ENCODE measurements at places on chromosomes 7 and 10. TPM values are rescaled to one million over a fixed set of nuclear protein-coding genes. Genes with fewer than 3 reads are reported as not detected.

Gene PRSS37
- not detected for total RNA-seq

Gene CRHR2
- 0.19 TPM for total RNA-seq

- H3K27me3 ChIP-seq, result no peaks in the 10 kb centered on the region
- DNase-seq, result no peak
- H3K27ac ChIP-seq, result no peak overlapping the region
- H3K4me3 ChIP-seq, result peak overlapping the region; percentile 10
Observed at GRCh38 chr10:38093816-38094157, 350 bp upstream of the ZNF37A start.

DNA sequence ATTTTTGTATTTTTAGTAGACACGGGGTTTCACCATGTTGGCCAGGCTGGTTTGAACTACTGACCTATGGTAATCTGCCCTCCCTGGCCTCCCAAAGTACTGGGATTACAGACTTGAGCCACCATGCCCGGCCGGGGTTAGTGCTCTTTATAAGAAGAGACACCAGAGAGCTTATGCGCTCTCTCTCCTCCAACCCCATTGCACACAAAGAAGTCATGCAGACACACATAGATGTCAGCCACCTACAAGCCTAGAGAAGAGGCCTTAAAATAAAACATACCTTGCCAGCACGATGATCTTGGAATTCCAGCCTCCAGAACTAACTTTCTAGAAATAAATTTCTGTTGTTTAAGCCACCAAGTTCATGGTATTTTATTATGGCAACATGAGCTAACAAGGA is 10.0 kb upstream of the FAM53B start:
- peaks cover 3% of the 10 kb centered on the region for H3K36me3 ChIP-seq
- no peaks in the 10 kb centered on the region for H3K27me3 ChIP-seq
- H3K4me3 ChIP-seq, result no peak overlapping the region
- peaks cover 10% of the 10 kb centered on the region for H3K4me1 ChIP-seq

DNA sequence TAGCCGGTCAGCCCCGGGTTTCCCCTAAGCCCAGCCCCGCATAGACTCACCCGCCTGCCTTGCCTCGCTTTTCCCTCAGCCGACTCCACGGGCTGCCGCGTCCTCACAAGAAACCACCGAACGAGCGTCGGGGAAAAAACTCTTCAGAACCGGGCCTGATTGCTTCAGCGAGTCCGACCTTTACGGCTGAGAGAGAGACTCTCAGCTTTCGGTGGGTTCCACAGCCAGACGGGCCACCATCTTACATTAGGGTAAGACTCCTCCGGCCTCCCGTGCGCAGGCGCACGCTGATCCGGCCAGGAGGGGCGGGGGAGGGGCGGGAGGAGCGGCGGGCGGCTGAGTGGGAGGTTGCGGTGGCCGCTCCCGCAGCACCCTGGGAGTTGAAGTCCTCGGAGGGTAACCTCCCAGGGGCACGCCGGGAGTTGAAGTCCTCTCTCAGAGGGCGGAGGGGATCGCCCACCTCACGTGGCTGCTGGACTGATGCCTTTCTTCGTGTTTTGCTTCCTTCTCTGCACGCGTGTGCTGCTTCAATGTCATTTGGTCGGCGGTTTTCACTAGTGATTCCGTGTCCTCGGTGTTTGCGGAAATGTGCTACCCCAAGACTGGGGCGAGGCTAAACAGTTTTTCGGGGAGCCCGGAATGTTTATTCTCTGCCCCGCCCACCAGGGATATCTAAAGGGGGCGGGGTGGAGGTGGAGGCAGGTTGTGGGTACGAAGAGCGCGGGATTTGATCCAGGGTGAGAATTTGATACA is at the start of gene CNOT4:
CNOT4 (minus strand) TSS at position 264 of the 753 bp plus-strand sequence. CDS start 71,771 bp downstream, outside the sequence.
- peak; percentile 89 for DNase-seq
- 0 out of 2 replicates have a peak, but pooled peaks cover 2% of the 10 kb centered on the region for H3K4me1 ChIP-seq
- H3K27ac ChIP-seq, result peak within 1 kb of the TSS; percentile 96
- H3K36me3 ChIP-seq, result no peaks in the 10 kb centered on the region
- no peaks in the 10 kb centered on the region for H3K27me3 ChIP-seq

DNA sequence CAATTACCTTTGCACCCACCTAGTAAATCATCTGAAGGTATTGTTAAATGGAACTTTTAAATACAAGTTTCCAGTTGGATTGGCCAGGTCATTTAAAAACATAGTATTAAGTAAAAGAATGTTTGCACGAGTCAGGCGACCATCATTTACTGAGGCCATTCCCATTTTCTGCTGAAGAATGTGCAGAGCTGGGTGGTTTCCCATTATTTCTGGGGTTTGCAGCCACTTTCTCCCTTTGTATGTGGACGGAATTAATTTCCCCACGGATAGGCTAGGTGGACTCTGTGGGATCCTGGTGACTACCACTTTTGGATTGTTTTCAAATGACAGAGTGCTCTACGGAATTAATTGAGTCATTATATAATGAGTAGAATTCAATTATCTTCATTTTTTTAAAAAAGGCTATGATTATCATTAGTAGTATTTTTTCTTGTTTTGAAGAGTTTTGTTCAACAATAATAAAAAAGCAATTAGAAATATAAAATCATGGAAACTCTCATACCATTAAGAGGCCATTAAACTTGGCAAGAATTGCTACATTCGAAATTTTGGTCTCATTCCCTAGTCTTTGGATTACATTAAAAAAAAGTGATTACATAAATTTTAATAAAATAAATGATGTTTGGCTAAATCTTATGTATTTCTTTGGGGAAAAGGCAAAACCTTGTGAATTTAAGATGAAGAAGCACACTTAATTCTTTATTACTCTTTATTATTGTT is 120.4 kb upstream of the FZD8 start:
- 0 out of 2 replicates have a peak, but pooled peaks cover 2% of the 10 kb centered on the region for H3K4me1 ChIP-seq
- H3K4me3 ChIP-seq, result no peak overlapping the region
- no peaks in the 10 kb centered on the region for H3K27me3 ChIP-seq
- DNase-seq, result no peak
- no peak overlapping the region for H3K27ac ChIP-seq

GRCh38 chr10:92832121-92832520 is 16.2 kb upstream of the EXOC6 start:
- H3K27me3 ChIP-seq, result no peaks in the 10 kb centered on the region
- no peaks in the 10 kb centered on the region for H3K36me3 ChIP-seq
- no peaks in the 10 kb centered on the region for H3K4me1 ChIP-seq
- H3K4me3 ChIP-seq, result no peak overlapping the region
- H3K27ac ChIP-seq, result no peak overlapping the region

- H3K4me1 ChIP-seq, result peaks cover 8% of the 10 kb centered on the region
- no peaks in the 10 kb centered on the region for H3K36me3 ChIP-seq
- H3K27me3 ChIP-seq, result no peaks in the 10 kb centered on the region
Observed at GRCh38 chr7:91034459-91035368, 229.5 kb upstream of the FZD1 start.

GRCh38 chr7:134343796-134344195 is 27.1 kb upstream of the SLC35B4 start:
- no peak overlapping the region for H3K27ac ChIP-seq
- no peaks in the 10 kb centered on the region for H3K4me1 ChIP-seq
- no peaks in the 10 kb centered on the region for H3K36me3 ChIP-seq
- no peak overlapping the region for H3K4me3 ChIP-seq

Gene AKR1D1
- total RNA-seq, result not detected

DNA sequence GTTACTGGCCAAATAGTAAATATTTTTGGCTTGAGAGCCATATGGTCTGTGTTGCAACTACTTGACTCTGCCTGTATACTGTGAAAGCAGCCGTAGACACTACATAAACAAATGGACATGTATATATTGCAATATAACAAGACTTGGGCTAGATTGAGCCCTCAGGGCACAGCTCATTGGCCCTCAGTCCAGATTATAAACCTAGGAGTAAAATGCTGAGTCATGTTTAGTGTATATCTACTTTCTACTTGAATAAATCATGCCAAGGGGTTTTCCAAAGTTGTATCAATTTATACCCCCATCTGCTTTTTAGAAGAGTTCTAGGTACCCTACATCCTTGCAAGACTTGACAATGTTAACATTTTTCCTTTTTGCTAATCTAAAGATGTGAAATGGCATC is 27.4 kb upstream of the POU6F2 start:
- H3K4me3 ChIP-seq, result no peak overlapping the region
- H3K36me3 ChIP-seq, result no peaks in the 10 kb centered on the region
- H3K27me3 ChIP-seq, result no peaks in the 10 kb centered on the region
- no peaks in the 10 kb centered on the region for H3K4me1 ChIP-seq
- H3K27ac ChIP-seq, result no peak overlapping the region
- no peak for DNase-seq

DNA sequence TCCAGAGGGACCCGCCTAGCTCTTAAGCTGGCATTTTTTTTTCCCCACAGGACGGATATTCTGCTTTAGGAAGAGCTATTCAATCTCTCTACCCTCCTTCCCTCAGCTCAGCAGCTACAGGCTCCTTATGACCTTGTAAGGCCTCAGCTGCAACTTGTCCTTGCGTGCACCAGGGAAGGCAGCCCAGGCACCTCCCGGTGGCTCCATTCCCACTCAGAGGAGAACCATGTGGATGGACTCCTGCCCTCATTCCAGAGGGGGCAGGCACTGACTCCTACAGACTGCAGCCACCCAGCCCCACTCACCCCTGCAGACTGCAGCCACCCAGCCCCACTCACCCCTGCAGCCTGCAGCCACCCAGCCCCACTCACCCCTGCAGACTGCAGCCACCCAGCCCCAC is 73.7 kb downstream of the ITIH5 start:
- DNase-seq, result no peak
- H3K4me3 ChIP-seq, result no peak overlapping the region
- H3K4me1 ChIP-seq, result no peaks in the 10 kb centered on the region
- no peaks in the 10 kb centered on the region for H3K36me3 ChIP-seq
- H3K27ac ChIP-seq, result no peak overlapping the region

Gene HSPA12A
- 6.9 TPM for total RNA-seq

- H3K4me1 ChIP-seq, result no peaks in the 10 kb centered on the region
- no peaks in the 10 kb centered on the region for H3K27me3 ChIP-seq
- H3K4me3 ChIP-seq, result no peak overlapping the region
- DNase-seq, result no peak
- H3K27ac ChIP-seq, result no peak overlapping the region
Observed at GRCh38 chr10:115844591-115844990, 428.4 kb downstream of the GFRA1 start.

Gene GOLGA7B
- not detected for total RNA-seq

Gene SPDYE2B
- not detected for total RNA-seq

DNA sequence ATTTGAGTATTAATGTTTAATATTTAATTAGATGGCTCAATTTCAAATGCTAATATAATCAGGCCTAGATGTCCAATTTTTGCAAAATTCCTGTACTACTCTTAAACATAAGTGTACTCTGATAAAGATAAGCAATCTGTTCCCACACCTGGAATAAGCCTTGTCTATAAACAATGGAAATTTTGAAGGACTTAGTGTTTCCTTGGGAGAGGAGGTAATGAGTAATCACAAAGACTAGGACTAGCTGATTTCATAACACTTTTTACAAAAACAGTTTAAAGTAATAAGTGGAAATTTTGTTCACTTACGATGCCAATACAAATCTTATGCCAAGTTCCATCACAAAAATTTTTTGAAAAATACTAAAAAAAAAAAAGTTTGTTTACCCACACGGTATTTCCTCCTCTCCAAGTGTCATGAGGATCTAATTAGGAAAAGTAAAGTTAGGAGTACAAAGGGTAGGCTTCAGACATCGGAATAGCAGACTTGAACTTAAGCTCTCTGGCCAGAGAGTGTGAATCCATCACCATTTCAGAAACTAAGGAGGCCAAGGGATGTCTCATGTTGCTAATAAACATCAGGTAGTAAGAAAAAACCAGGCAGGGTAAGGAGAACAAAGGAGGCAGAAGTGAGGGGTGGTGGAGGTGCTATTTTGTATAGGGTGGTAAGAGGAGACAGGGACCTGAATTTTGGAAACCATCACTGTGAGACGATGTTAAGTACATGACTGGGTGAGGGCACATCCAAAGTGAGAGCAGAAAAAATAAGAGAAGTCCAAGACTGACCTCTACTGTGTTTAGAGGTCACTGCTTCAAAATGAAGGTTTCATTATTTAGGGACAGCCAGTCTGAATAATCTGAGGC is 61.3 kb downstream of the RAPGEF5 start:
- H3K4me3 ChIP-seq, result no peak overlapping the region
- H3K27ac ChIP-seq, result no peak overlapping the region
- DNase-seq, result no peak
- H3K4me1 ChIP-seq, result no peaks in the 10 kb centered on the region

DNA sequence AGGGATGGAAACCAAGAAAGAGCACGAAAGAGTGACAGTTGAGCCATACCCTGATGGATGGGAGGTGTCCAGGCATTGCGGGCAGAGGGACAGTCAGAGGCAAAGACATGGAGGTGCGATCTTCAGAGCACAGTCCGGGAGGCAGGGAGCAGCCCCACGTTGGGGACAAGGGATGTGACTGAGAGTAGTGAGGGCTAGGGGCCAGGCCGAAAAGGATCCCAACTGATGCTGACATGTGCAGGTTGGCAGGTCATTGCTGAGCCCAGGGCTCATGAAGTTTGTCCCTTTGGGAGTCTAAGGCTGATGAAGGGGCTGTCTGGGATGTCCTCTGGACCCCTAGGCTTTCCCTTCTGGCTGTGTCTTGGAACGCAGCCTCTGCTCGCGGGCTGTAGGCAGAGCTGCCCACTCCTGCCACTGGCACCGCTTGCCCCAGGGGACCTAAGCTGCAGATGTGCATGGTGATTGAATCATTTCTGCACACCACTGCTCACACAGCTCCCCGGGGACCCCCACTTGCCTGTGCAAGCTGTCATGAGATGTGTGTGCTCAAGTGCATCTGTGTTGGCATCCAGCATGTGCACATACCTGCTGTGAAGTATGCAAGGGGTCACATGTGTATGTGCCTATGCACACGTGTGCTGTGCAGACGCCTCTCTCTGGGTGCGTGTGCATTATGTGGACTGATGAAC is 125.1 kb downstream of the ZMIZ1 start:
- H3K27ac ChIP-seq, result no peak overlapping the region
- H3K4me3 ChIP-seq, result no peak overlapping the region
- no peaks in the 10 kb centered on the region for H3K36me3 ChIP-seq
- DNase-seq, result no peak
- H3K27me3 ChIP-seq, result no peaks in the 10 kb centered on the region

GRCh38 chr10:29941476-29941875 is 117.9 kb downstream of the JCAD start:
- H3K36me3 ChIP-seq, result no peaks in the 10 kb centered on the region
- no peak overlapping the region for H3K4me3 ChIP-seq
- no peak overlapping the region for H3K27ac ChIP-seq

GRCh38 chr10:128511284-128511683 is 385.1 kb upstream of the MKI67 start:
- no peaks in the 10 kb centered on the region for H3K36me3 ChIP-seq
- H3K27me3 ChIP-seq, result no peaks in the 10 kb centered on the region
- no peak for DNase-seq
- H3K4me1 ChIP-seq, result no peaks in the 10 kb centered on the region
- no peak overlapping the region for H3K27ac ChIP-seq

DNA sequence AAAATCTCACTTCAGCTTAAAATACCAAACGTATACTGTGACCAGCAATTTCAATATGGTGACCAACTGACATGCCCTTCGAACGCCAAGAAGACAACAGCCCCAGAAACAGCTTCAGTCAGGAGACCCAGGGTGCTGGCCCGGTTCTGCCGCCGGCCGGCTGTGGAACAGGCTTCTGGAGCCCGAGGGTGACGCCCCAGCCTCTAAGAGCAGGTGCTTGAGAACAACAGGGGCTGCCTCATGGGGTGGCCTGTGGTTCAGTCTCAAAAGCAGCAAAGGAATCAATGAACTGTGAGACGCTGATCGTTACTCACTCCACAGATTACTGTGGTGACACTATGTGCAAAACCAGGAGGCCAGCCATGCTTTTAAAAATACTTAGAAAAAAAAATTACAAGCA is 17.3 kb downstream of the GPER1 start:
- no peaks in the 10 kb centered on the region for H3K36me3 ChIP-seq
- no peaks in the 10 kb centered on the region for H3K4me1 ChIP-seq
- no peak overlapping the region for H3K27ac ChIP-seq

Gene DCLRE1A
- 11.4 TPM for total RNA-seq

Data from H1 (cell line).